ENCODE measurements at places on chromosomes 11 and 22.

GRCh38 chr11:44774108-44774507, 47.3 kb downstream of the TSPAN18 start:
- no peak for DNase-seq

GRCh38 chr22:33219648-33220384, 161.6 kb upstream of the SYN3 start:
- DNase-seq: no peak

- no peak for DNase-seq
Observed at GRCh38 chr11:17890325-17890724, 122.5 kb downstream of the SERGEF start.

- no peak for DNase-seq
Observed at GRCh38 chr22:25202290-25202921, 2.7 kb downstream of the CRYBB3 start.

DNA sequence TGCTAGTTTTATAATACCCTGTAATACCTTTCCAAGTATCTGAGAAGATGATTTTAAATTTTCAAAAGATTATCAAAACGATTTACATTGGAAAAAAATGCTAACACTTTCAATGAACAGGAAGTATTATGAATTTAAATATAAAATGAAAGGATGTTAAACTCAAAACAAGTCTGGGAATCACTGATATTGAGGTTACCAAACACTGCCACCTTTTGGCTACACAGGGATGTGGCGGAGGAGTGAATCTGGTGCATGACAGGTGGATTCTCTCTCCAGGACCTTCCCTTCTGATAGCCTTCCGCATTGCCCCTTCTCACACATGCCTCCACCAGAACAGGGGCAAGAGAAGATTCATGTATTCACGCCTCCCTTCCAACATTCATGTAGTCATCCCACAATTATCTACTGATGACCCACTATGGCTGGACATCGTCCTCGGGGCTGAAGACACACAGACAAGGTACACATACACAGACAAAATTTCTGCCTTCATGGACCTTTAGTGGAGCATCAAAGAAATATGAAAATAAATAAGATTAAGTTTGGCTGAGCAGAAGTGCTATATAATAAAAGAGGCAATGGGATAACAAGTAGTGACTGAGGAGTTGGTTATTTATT, 34.7 kb downstream of the ATG16L2 start:
- DNase-seq: no peak

GRCh38 chr11:59822989-59823566, 12.5 kb upstream of the MRPL16 start:
- DNase-seq: no peak

GRCh38 chr11:93857413-93858120, 7.1 kb upstream of the VSTM5 start:
- DNase-seq: no peak

DNA sequence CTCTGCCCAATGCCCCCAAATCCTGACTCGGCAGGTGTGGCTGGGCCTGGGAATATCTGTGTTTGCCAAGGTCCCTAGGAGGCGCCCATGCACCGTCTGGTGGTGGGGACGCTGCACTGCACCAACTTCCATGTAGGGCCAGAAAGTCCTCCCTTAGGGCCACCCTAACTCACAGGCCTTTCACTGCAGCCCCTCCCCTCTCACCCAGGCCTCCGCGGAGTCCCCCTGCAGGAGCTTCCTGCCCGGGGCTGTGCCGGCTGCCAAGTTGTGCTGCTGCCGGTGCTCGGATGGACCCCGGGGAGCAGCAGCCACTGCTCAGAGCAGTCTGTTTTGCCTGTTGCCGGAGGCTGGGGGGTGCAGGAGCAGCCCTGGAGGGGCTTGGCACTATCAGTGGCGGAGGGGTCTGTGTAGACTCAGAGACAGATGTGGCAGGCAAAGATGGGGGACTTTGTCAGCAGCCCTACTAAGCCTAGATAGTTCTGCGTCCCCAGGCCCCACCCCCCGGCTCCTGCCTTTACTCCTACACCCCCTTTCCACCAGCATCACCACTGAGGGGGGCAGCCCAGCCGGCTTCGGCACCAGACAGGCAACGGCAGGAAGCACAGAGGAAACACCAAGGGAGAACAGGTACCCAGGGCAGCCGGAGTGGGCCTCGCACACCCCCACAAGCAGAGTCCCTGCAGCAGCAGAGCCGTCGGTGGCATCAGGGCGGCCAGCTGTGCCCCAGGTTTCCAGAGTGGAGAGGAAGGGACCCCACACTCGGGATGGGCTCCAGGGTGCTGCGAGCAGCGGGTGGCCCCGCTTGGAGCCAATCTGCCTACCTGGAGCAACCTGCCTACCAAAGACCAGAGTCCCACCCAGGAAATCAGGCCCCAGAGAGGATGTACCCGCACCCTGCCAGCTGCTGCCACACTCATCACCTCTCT, 124.3 kb downstream of the TRIM29 start:
- DNase-seq: no peak

DNA sequence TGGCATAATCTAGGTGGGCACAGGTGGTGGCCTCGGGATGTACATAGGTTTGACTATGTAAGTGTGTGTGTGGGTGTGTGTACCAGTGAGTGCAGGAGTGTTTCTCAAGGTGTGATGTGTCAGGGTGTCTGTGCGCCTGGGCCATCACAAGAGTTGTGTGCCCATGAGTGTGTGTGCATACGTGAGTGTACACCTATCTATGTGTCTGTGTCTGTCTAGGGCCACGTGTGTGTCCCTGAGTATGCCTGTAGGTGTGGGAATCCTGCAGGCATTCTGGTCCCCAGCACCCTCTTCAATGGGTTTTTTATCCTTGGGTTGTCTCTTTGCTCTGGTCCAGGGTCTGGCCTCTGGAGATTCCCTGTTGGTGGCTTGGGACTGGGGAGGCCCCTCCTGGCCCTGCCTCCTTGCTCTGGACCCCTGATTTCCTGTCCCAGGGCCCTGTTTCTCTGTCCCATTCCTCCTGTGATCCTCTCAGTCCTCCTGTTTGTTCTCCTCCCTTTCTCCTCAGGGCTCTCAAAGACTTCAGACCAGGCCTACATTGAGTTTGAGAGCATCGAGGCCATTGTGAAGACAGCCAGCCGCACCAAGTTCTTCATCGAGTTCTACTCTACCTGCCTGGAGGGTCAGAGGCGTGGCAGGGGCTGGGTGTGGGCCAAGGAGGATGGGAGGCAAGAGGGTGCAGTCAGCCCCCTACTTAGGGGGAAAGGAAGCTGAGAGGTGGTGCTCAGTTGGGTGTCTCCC, 9.4 kb downstream of the INPPL1 start:
- DNase-seq: no peak

GRCh38 chr11:119316729-119317591, at the start of gene MCAM:
Gene MCAM (minus strand): TSS chr11:119317130. CDS start chr11:119317101, 29 bp downstream.
- DNase-seq: no peak

DNA sequence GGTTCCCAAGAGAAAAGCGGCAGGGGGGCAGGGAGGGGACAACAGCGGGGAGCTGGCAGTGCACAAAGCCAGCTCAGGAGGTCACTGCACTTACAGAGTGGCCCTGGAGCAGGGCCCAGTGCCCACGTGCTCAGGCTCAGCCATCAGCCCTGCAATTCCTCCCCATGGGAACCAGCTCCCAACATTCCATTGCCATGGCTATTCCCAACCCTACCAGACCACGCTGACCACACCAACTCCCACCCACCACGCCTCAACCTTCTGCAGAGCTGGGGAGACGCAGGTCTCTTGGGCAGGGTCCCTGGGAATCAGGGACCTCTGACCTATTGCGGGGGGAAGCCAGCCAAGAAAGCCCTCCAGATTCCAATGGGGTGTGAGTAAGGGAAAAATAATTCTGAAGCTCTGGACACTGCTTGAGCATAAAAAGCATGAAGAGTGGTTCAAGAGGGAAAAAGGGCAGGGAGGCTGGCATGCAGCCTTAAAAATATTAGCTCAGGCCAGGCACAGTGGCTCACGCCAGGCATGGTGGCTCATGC, 38.3 kb upstream of the TFIP11 start:
- no peak for DNase-seq

- DNase-seq: no peak
Observed at GRCh38 chr22:11629661-11630385, 3898.2 kb upstream of the OR11H1 start.

DNA sequence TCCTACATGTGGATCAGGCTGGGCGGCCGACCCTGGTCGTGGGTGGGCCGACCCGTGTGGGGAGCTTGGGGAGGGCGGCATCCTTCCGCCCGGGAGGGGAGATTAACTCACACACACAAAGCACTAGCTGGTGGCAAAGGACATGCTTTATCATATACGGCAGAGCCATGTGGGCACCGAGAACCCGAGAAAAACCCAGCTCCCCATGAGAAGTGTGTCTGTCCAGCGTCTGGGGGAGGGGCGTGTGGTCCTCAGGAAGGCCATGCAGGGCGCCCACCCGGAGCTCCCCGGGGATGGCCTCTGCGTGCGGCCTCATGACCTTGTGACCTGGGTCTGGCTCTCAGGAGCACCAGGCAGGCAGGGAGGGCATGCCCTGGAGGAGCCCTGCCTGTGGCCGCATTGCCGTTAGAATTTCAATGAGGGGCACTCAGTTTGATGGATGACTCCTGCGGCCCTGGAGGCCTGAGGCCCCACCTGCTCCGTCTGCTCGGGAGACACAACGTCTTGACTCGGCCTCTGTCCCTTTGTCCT, 39.4 kb upstream of the TOLLIP start:
- DNase-seq: no peak

DNA sequence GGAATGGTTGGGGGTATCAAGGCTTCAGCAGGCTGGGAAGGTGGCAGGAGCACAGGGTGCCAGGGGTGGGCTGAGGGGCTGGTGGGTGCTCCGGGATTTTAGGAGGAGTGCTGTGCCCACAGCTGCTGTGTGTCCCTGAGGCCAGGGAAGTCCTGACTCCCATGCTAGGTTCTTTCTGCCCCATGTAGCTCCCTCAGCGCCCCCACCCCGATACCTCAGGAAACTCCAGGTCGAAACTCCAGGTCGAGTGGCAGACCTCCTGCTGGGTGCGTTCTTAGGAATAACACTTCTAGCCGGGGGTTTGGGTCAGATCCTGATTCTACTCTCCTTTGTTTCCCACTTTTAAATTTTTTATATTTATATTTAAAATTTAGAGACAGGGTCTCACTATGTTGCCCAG, 8.3 kb downstream of the AP2A2 start:
- no peak for DNase-seq

GRCh38 chr11:116168459-116168787, 604.4 kb downstream of the BUD13 start:
- no peak for DNase-seq

DNA sequence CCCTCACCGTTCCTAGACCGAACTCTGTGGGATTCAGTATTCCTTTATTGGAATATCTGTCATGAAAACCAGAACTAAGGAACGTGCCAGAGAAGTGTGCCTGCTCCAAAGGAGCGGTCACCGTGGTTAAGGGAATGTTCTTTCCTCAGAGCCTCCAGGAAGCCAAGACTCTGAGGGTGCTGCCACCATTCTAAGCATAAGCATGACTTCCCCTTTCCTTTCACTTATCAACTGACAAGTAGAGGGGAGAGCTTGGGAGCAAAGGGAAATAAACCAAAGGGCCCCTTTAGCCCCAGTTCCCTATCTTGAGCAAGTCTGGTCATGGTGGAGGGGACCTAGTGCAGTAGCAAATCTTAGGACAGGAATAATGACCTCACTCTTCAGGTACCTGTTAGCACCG, 26.8 kb downstream of the CTR9 start:
- DNase-seq: no peak

DNA sequence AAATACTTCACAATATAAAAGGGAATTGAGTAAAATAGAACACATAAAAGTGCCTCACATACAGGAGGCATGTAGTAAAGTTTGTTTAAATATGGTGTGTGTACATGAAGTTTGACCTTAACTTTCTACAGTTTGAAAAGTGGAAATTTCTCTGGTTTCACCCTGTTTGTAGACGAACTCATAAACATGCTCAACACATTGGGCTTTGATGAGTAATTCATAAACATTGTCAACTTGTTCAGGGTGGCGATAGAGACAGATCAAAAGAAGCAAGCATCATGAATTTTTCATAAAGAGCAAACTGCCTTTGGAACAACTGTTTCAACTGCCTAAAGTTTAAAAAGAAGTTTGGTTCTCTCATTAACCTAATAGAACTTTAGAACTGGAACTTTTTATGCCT, 9.1 kb downstream of the SLN start:
- DNase-seq: no peak

DNA sequence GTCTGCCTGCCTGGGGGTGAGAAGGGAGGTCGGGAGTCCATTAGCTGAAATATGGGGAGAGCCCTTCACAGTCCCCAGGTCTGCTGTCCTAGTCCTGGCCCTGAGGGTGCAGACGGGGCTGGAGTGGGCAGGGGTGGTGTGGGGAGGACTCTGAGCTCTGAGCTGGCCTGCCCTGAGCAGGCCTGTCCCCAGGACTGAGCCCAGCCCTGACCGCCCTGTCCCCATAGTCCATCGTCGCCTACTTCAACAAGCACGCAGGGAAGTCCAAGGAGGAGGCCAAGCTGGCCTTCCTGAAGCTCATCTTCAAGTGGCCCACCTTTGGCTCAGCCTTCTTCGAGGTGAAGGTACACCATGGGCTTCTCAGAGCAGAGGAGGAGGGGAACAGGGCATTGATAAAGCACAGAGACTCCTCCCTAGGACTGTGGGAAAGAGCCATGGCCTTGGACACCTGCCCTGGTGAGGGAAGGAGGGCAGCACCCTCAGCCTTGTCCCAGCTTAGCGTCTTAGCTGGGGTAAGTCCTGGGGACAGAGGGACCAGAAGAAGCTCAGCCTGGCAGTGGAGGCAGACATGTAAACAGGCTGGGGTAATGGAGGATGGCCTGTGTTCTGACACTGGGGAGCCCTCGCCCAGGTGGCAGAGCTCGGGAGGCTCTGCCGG, 83.7 kb downstream of the MYO7A start:
- no peak for DNase-seq

DNA sequence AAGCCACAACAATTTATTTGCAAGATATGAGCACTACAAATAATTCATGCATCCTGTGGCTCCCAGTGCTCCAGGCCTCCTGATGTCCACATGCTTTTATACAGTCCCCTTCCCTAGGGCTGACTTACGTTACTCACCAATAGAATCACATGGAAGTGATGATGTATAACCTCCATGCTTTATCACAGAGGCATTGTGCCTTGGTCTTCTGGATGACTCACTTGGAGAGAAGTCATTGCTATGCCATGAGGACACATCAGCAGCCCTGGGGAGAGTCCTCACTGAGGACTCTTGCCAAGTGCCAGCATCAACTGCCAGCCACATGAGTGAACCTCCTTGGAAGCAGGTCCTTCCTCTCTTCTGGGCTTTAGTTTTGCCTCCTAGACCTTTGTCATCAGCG, 22.0 kb upstream of the IGSF9B start:
- DNase-seq: no peak

GRCh38 chr11:62540804-62541701, 5.6 kb downstream of the AHNAK start:
- no peak for DNase-seq

- DNase-seq: no peak
Observed at GRCh38 chr11:64094463-64095260, 58.9 kb downstream of the FLRT1 start.

DNA sequence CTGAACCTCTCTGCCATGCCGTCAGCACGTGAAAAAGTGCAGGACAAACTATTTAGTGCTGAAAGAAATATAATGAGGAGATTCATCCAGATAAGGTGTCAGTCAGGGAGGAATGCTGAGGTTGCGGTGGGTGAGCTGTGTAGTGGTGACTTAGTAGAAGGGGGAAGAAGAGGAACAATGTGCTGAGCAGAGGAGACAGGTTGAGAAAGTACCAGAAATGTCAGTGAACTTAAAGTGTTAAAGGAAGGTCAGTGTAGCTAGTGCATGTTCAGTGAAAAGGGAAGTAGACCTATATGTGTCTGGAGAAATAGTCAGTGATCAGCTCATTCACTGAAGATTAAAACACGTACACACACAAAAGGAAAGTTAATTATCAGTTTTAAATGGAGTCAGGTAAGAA, 237.6 kb upstream of the CCDC179 start:
- no peak for DNase-seq

GRCh38 chr11:130049328-130049771, 20.3 kb upstream of the APLP2 start:
- DNase-seq: no peak

Data from forelimb muscle (tissue), 1 donor.